GOT3 (cell line): ENCODE measurements at places on chromosomes 13 and 19.

GRCh38 chr19:5489551-5489950 lies 34.3 kb downstream of the ZNRF4 start:
- DNase-seq, result no peak

DNA sequence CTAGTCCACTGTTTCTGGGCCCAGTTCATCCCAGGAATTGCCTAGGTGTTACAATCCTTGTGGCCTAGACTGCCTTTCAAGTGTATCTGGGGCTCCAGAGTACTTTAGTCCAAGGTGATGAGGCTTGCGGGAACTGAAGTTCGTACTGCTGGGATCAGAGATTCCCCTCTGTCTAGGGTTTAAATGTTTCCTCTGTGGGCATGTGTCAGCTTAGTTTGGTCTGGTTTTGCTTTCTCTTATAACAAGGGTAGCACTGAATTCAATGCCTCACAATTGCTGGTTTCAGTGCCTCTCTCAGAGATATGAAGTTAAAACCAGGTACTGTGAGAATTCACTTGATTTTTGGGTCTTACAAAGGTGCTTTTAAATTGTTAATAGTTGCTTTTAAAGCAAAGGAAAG lies 30.8 kb downstream of the RGCC start:
- no peak for DNase-seq

GRCh38 chr13:41054919-41055619 lies 6.2 kb upstream of the WBP4 start:
- no peak for DNase-seq

- DNase-seq, result no peak
These were observed 4.8 kb upstream of the CCDC70 start for GRCh38 chr13:51856998-51857397.

- DNase-seq, result no peak
These were observed 4.6 kb upstream of the CEACAM1 start for GRCh38 chr19:42532891-42533290.
